ENCODE measurements at places on chromosomes 7 and 10.

DNA sequence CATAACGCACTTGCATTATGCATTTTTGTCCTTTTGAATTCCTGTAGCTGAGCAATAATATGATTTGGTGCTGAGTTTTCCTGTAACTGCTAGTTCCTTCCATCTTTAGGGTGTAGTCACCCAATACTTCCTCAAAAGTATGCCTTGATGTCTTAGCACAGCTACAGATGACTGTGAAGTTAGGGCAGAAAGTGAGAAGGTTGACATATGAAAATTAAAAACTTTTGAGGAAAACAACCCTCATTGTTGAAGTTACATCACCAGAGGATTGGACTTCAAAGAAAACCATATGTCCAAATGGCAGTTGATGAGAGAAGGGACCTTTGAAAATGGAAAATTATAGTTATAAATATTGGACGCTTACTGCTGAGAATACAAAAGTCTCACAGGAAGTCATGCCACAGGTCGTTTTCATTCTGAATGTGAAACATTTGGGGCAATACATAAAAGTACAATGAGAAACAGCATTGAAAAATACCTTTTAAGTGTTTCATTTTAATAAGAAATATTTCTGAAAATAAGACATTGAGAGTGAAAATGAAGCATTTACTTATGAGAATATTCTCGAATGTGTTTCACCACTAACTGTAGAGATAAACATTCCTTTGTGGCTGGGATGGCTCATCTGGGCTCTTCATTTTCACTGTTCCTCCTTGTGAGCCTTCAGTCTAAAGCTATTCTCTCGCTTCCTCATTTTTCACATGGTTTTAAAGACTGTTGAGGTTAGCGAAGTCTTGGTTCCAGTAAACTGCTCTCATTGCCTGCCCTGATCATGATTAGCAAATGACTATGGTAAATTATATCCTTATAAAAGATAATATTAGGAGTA lies 61.4 kb upstream of the NME8 start:
- DNase-seq = no peak

DNA sequence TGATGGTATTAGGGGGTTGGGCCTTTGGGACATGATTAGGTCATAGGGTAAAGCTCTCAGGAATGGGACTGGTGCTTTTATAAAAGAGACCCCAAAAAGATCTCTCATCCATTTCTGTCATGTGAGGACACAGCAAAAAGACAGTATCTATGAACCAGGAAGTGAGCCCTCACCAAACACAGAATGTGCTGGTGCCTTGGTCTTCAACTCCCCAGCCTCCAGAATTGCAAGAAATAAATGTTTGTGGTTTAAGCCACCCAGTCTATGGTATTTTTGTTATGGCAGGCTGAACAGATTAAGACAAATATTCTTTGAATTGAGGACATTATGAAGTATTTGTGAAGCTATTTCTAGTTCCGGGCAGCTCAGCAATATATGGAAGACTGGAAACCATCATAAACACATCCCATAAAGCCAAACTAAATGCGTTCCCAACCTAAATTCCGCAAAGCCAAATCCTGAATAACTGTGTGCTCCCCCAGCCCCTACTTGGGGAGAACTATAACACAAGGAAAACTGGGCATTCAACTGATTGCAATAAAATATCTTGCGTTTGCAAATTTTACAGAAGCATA lies 153.7 kb downstream of the GALNT17 start:
- DNase-seq = no peak

DNA sequence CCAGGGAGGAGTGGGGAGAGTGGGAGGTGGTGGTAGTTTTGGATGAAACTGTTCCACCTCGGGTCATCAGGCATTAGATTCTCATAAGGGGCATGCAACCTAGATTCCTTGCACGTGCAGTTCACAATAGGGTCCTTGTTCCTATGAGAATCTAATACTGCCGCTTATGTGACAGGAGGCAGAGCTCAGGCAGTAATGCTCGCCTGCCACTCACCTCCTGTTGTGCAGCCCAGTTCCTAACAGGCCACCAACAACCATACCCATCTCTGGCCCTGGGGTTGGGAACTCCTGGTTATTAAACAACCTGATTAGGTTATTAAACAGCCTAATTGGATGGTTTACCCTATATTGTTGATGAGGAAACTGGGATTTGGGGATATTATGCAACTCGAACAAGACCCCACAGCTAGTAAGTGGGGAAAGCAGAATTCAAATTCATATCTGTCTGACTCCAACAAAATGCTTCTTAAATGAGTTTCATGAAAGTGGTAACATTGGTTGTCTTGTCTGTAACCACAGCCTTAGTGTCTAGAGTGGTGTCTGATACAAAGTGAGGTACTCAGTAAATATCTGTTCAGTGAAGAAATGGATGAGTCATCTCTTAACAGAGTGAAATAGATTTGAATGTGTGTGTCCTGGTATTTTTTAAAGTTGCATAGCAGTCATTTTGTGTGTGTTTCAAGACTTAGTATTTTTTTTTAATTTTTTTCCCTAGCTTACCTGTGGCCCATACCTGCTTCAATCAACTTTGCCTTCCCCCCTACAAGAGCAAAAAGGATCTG lies 101.6 kb downstream of the HECTD2 start:
- DNase-seq = no peak

GRCh38 chr10:12194752-12195271 lies 879 bp downstream of the NUDT5 start:
- no peak for DNase-seq

DNA sequence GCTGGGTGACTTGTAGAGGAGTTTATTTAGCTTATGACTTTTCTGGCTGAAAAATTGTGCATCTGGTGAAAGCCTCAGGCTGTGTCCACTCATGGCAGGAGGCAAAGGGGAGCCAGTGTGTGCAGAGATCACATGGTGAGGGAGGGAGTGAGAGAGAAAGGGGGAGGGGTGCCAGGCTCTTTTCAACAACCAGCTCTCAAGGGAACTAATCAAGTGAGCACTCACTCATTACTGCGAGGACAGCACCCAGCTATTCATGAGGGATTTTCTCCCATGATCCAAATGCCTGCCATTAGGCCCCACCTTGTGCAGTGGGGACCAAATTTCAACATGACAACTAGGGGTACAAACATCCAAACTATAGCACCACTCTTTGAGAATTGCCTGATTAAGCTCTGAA lies 590.2 kb downstream of the MAGI2 start:
- no peak for DNase-seq

DNA sequence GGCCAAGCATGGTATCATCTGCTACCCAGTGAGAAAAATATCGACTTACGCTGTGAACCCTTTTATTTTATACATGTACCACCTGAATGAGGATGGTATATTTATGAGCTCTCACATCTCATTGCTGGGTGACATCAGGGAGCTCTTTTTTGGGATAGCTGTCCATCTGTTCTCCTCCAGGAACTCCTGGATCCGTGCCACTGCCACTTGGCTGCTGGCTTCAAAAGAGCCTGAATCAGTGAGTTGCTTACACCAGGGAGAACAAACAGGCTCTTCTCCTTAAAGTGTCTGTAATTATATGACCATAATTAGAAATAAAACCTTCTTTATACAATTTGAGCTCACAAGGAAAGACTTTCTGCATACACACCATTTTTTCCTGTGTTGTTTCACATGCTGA lies 106.2 kb downstream of the KAT6B start:
- no peak for DNase-seq

GRCh38 chr7:106358103-106358663 lies 73.4 kb upstream of the NAMPT start:
- no peak for DNase-seq

DNA sequence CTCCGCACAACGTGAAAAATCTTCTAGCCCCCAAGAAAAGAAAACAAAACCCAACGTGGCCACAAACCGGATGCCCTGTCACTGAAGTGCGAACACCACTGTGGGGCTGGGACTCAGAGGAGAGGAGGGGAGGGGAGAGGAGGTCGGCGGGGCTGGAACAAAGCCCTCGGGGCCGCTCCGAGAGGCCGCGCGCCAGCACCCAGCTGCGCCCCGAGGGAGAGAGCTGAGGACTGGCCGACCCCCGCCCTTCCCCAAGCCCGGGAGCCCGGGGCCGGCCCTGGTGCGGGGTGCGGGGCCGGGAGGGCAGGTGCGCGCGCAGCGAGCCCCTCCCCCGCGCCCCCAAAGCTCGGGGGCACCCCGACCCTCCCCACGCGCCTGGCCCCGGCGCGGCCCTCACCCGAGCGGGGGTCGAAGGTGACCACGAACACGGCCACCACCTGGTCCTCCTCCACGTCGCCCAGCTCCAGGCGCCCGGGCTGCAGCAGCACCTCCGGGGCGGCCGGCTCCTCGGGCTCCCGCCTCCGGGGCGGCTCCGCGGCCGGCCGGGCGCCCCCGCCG lies 398 bp downstream of the DENND11 start:
- DNase-seq = no peak

DNA sequence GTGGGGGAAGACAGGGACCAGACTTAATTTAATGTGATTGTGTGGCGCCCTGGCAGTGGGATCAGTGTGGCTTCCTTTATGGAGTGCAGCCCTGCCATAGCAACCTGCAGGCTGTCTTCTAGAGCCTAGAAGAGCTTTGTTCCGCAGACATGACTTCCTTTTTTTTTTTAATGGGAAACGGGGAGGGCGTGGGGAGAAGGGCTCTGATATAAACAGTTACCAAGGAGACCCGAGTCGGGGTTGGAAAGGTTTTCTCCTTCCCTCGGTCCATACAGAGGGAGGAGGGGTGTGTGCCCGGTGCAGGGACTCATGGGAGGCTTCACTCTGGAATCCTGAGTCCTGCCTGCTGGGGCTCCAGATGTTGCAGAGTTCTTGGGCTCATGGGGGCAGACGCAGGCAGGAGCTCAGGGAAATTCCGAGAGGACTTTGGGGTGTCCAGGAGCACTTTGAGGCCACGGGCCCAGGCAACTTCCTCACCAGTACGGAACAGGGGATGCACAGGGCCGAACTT lies 26.9 kb downstream of the TMEM120A start:
- peak; percentile 68 for DNase-seq

GRCh38 chr10:102612964-102613275 lies 31.4 kb upstream of the TRIM8 start:
- DNase-seq = no peak

- no peak for DNase-seq
Measured at GRCh38 chr10:35409094-35409582, 72.8 kb downstream of the CCNY start.

GRCh38 chr10:83007510-83007909 lies 1131.8 kb upstream of the GHITM start:
- DNase-seq = no peak

DNA sequence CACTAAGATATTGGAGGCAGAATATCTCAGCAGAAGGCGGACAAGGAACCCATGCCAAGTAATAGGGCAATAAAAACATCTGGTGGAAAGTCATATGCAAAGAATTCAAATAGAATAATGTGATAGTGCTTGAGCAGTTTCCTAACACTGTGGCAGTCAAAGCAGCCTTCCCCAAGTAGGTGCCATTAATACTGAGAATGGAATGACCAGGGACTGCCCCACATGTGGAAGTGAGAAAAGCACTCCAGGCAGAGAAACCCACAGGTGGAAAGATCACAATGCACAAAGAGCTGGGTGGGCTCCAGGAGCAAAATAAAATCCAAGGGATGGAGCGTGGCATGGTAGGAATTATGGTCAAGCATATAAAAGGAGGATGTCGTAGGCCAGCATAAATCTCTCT lies 64.4 kb upstream of the NME8 start:
- no peak for DNase-seq

- DNase-seq = no peak
Measured at GRCh38 chr7:151282111-151282510, 33.6 kb upstream of the SMARCD3 start.

- no peak for DNase-seq
Measured at GRCh38 chr7:54898659-54899340, 120.0 kb upstream of the EGFR start.

- peak; percentile 12 for DNase-seq
Measured at GRCh38 chr10:98321186-98321780, 53.3 kb upstream of the LOXL4 start.

DNA sequence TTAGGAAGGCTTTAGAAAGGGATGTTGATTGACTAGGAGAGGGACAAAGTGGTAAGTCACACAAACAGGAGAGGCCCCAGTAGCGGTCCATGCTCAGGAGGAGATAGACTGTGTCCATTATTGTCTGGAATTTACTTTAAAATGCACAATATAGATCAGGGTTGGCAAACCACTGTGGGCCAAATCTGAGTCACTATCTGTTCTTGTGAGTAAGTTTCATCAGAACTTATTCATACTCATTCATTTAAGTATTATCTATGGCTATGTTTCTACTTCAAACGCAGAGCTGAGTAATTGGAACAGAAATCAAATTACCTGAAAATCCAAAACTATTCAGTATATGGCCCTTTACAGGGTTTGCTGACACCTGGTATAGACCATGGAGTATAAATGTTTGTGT lies 166.5 kb downstream of the COL28A1 start:
- DNase-seq = no peak

- no peak for DNase-seq
Measured at GRCh38 chr10:18418541-18419215, 232.7 kb downstream of the NSUN6 start.

- no peak for DNase-seq
Measured at GRCh38 chr10:58016614-58017013, 251.1 kb downstream of the IPMK start.

DNA sequence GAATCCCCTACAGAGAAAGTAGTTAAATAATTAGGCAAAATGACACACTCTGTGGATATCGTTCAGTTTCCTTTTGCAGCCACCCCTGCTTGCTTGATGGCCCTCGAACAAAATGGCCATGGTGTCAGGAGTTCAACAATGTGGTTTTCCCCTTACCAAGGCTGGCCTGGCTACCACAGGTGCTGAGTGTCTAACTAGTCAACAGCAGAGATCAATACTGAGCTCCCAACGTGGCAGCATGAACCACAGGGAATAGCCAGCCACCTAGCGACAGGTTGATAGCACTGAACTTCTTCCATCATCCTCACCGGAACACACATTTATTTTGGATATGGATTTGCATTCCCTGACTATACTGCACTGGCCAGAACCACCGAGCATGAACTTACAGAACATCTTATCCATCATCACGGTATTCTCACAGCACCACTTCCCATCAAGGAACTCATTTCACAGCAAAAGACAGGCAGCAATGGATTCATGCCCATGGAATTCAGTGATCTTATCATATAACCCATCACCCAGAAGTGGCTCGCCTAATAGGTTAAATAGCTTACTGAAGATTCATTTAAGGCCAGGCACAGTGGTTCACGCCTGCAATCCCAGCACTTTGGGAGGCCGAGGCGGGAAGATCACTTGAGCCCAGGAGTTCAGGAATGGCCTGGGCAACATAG lies 6.3 kb downstream of the C10orf67 start:
- DNase-seq = no peak

DNA sequence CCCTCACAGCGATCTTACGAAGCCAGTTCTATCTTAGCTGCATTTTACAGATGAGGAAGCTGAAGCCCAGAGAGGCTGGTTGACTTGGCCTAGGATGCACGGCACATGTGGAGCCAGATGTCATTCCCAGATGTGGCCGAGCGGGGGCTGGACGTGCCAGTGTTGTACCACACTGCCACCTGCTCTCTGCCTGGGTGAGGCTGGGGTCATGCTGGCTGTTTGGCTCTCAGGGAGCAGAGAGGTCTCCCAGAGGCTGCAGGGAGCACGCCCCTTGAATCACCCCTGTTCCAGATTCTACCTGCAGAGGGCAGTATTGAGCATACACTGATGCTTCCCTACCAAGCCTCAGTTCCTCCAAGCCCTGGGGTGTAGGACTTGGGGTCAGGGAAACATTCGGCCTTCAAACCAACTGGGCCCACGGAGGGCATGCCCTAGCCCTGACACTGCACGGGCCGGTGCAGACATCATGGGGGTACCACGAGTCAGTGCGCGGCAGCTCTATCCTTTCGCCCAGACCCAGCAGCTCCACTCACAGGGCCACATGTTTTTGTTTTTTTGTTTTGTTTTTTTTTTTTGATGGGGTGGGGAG lies 3.8 kb upstream of the GTF2IRD1 start:
- DNase-seq = no peak

- no peak for DNase-seq
Measured at GRCh38 chr7:14839307-14839706, 63.2 kb downstream of the DGKB start.
